ENCODE measurements at places on chromosomes 7 and 10.

GRCh38 chr7:124308384-124308783 lies 275.5 kb upstream of the TMEM229A start:
- no peak for DNase-seq

- DNase-seq, result no peak
Measured at GRCh38 chr10:58412502-58412961, 27.3 kb downstream of the TFAM start.

DNA sequence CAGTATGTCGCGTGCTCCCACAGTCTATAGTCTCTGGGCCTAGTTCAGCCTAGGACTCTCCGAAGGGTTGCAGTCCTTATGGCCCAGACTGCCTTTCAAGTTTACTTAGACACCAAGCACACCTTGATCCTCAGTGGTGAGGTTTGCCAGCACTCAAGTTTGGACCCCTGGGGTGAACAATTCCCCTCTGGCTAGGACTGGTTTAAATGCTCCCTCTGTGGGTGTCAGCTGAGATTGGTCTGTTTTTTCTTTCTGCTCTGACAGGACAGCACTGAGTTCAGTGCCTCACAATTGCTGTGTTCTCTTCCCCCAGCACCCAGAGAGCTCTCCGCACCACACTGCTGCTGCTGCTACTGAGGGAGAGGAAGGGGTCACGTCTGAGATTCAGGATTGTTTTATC lies 31.9 kb upstream of the AGR3 start:
- DNase-seq, result no peak

- DNase-seq, result no peak
Measured at GRCh38 chr7:412313-412710, 107.3 kb downstream of the PDGFA start.

GRCh38 chr7:87217983-87218653 lies 1.4 kb downstream of the TMEM243 start:
- no peak for DNase-seq

- DNase-seq, result peak; percentile 65
Measured at GRCh38 chr7:151342102-151342646, 562 bp downstream of the NUB1 start.

GRCh38 chr10:1274111-1274661 lies 218.0 kb downstream of the WDR37 start:
- no peak for DNase-seq

DNA sequence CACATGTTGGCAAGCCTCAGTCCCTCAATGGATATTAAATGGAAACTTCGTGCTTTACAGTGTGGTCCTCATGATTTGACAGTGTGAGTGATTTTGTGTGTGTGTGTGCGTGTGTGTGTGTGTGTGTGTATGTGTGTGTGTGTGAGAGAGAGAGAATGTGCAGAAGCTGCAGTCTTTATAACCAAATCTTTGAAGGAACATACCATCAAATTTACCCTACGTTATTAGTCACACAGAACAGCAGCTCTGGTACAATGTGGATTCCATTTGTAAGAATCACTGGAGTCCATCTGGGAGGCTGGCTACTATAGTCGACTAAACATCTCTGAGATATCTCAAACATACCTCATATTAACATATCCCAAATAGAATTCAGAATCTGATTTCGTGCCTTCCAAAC lies 928.0 kb upstream of the POT1 start:
- no peak for DNase-seq

DNA sequence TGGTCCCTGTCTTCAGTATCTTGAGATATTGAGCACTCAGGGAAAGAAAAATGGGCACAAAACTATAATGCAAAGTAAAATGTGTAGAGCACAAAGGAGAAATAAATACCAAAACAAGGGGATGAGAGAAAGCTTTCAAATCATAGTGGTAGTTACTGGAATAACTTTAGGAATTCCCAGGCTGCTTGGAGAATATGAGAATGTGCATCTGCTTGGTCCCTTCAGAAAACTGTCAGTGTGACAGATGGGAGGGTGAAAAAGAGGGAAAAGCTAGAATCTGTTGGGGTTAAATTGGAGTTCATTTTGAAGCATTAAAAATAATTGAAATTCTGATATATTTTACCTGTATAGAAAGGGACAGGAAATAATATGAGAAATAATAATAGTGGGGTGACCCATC lies 15.3 kb downstream of the ST7 start:
- no peak for DNase-seq

DNA sequence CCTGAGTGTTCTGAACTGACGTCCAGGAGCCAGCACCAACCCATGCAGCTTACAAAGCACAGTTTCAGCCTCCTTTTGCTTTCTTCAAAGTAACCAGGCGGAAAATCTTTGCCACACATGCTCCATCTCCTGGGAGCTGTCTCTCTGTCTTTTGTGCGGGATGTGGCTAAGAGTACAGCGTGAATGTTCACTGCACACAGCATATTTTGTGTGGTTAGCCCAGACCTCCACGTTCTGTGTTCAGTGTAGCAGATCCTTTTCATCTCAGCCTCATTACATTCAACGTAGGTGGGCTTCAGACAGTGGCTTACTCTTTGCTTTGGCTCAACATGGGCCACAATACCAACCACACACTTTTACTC lies 200.8 kb downstream of the TNS3 start:
- no peak for DNase-seq

- no peak for DNase-seq
Measured at GRCh38 chr7:121003986-121004685, 15.6 kb downstream of the CPED1 start.

GRCh38 chr10:80506189-80506575 lies 31.5 kb upstream of the SH2D4B start:
- DNase-seq, result no peak

GRCh38 chr10:80408242-80409101 lies at the start of gene PRXL2A:
PRXL2A (plus strand) TSS chr10:80408551; CDS start chr10:80420468, 11,917 bp downstream.
- DNase-seq, result peak; percentile 76

- DNase-seq, result no peak
Measured at GRCh38 chr7:1025743-1026581, 18.4 kb upstream of the GPR146 start.

DNA sequence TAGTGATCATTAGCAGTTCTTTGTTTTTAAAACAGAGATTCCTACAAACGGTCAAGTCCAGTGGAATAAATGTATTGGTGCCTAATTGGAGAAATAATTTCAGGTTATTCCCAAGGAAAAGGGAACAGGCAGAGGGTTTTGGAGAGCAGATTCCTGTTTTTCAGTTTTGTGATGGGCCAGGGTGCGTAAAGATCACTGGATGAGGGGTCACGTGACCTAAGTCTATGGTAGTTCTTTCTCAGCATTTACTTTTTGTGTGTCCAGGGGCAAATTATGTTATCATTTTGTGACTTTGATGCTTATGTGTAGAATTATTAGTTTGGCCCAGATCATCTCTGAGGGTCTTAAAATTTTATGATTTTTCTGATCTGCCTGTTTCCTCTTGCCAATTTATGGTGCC lies 15.2 kb downstream of the CHN2 start:
- DNase-seq, result no peak

- DNase-seq, result peak; percentile 68
Measured at GRCh38 chr7:157250605-157251228, 86.1 kb upstream of the DNAJB6 start.

- peak; percentile 22 for DNase-seq
Measured at GRCh38 chr10:100744136-100744986, 1.0 kb upstream of the PAX2 start.

GRCh38 chr10:24235471-24235870 lies 26.5 kb downstream of the KIAA1217 start:
- DNase-seq, result no peak

GRCh38 chr10:7571981-7572380 lies 94.8 kb downstream of the ITIH5 start:
- DNase-seq, result no peak

- DNase-seq, result no peak
Measured at GRCh38 chr7:85185424-85186082, 1.3 kb downstream of the SEMA3D start.

GRCh38 chr10:12848439-12849173 lies 152.9 kb downstream of the CCDC3 start:
- DNase-seq, result no peak

DNA sequence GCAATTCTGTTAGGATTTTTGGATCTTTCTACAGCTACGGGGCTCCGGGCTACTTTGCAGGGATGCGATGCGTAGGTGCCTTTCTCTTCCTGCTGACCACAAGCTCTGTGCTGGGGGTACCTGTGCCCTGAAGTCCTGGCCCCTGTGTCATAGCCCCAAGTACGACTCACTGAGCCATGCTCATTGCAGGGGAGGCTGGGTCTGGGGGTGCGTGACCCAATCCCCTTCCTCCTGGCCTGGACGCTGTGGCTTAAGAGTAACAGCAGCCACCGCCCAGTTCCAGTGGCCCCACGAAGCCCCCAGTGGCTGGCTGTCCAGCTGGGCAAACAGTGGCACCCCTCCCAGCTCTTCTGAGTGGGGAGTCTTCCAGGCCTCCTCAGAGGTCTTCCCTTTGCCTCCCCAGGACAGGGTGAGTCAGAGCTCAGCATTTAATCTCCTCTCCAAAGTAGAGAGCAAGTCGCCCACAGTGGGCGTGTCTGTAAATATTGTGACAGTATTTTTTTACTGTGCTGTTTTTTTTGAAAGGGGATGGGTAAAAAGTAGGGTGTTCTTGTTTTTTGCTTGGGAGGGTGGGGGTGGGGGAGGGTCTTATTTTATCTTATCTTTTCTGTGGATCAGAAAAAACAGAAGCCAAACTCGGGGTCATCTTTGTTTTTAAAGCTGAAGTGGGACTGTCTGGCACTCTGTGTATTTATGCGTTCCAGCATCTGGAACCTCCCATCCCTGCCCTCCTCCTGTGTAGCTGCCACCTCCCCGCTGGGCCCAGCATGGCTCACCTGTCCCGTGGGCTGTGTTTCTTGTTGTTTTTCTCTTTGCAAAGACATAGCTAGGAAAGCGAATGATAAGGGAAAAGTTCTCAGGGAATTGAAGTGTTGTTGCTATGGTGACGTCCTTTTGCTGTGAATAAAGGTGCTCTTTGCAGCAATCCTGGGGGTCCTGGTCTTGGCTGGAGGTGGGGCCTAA lies 8.2 kb downstream of the LFNG start:
- DNase-seq, result peak; percentile 52

DNA sequence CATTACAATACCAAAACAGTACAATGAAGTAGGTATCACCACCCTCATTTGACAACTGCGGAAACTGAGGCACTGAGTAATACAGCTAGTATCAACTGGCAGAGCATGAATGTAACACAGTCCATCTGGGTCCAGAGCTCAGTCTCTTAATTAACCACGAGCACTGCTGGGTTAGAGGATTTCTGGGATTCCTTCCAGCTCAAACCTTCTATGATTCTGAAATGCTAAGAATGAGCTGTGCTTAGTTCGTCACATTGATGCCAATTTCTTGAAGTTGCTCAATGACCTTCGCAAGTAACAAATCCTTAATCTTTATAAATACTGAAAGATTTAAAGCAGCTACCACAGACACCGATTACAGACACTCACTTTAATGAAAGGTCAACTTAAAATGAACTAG lies 62.5 kb downstream of the SGMS1 start:
- DNase-seq, result no peak

- no peak for DNase-seq
Measured at GRCh38 chr10:122655524-122656307, 43.9 kb downstream of the C10orf120 start.

DNA sequence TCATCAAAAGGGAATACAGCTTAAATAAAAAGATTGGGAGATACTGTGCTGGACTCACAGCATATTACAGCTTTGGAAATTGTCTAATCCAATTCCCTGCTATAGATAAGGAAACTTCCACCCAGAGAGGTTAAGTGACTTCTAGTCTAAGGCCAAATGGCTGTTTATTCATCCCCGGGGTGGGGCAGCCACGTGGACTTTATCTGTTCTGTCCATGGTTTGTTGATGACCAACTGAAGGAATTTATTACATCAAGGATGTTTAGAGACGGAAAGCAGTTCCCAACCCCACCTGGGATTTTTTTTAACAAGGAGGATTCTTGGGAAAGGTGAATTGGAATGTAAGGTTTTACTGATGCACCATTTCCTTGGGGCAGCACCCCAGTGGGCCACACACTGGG lies 88.6 kb downstream of the ATXN7L1 start:
- no peak for DNase-seq

GRCh38 chr10:9331583-9332008 lies 1277.1 kb downstream of the GATA3 start:
- peak; percentile 55 for DNase-seq

GRCh38 chr7:131724776-131725345 lies 168.4 kb upstream of the PODXL start:
- DNase-seq, result no peak

- no peak for DNase-seq
Measured at GRCh38 chr7:130371046-130371445, 9.2 kb upstream of the CPA1 start.

DNA sequence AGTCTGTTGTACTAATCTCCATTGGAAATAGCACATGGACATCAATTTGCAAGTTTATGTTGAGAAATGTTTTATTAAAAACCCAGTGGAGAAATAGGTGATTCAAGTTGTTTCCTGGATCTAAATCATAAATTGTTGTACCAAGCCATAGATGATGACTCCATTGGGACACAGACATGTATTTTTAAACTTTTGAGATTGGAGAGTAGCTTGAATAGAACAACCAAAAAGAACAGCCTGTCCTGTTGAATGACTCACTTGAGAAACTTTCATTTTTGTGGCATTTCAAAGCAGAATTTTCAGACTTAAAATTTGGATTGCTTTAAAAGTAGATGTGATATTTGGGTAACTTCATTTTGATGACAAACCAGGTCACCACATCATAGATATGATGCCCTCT lies 197.5 kb downstream of the GPAM start:
- no peak for DNase-seq

- no peak for DNase-seq
Measured at GRCh38 chr10:93907059-93907458, 13.3 kb downstream of the SLC35G1 start.

- peak; percentile 85 for DNase-seq
Measured at GRCh38 chr10:80472234-80473095, 18.4 kb downstream of the TSPAN14 start.

GRCh38 chr10:123241391-123242141 lies 87.4 kb downstream of the BUB3 start:
- no peak for DNase-seq

DNA sequence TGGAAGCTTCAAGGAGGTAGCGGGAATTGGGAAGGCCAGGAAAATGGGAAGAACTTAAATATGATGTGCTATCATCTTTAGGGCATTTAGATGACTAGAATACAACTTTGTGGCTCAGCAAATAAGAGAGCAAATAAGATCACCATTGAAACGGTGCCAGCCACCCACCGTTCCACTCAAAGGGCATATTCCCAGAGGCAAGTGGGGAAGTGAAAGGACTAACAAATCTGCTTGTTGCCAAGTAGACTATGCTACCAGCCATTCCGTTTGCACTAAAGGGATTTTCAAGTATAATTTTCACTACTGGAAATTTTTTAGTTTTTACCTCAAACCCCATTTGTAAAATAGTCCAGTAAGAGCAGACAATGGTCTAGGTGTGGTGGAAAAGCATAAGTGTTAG lies 4.0 kb upstream of the PPP1R3C start:
- no peak for DNase-seq

DNA sequence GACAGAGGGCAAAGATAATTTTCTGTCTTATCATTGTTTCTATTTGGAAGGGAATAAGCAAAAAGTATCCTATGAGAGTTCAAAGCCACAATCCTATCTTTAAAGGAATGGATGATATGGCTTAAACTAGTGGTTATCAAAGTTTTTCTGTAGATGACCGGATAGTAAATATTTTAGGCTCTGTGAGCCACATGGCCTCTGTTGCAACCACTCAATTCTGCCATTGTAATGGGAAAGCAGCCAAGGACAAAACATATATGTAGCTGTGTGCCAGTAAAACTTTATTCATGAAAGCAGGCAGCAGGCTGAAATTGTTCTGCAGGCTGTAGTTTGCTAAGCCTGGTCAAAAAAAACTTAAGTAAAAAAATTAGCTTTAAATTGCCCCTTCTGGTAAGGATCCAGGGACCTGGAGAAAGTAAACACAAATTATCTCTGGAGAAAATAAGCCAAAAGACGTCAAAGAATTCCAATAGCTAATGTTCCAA lies 73.3 kb downstream of the THSD7A start:
- no peak for DNase-seq

- DNase-seq, result peak; percentile 56
Measured at GRCh38 chr10:110363572-110364411, 59.1 kb upstream of the SMNDC1 start.

Measured in activated CD4-positive, alpha-beta T cell treated with anti-CD3 and anti-CD28 coated beads, Interleukin-2, Interleukin-4, amounts not matched to agents 100 ng/mL and 50 ng/mL, durations not matched to agents 16 hours and 8 hours (primary cell).